ENCODE measurements at places on chromosomes 3 and 15.

- DNase-seq, result no peak
Observed at GRCh38 chr3:2623436-2623835, 486.7 kb downstream of the IL5RA start.

DNA sequence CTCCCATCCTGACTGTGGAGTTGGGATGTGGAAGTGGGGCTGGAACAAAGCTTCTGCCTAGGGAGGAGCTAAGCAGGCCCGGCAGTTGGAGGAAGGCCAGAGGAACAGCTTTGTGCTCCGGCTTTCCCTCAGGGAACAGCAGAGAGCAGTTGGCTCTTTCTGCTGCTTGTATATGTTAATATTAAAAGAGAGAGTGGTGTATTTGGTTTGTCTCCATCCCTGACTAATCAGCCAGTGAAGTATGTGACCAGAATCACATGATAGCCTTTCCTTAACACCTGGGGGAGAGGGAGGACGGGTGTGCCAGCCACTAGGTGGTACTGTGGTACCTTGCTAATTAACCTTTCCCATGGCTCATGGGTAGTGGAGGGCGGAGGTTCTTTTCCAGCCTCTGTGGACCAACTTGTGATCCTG is 10.0 kb downstream of the EIF2B5 start:
- DNase-seq, result peak; percentile 35

GRCh38 chr3:32725721-32726120 is 40.7 kb downstream of the CNOT10 start:
- no peak for DNase-seq

DNA sequence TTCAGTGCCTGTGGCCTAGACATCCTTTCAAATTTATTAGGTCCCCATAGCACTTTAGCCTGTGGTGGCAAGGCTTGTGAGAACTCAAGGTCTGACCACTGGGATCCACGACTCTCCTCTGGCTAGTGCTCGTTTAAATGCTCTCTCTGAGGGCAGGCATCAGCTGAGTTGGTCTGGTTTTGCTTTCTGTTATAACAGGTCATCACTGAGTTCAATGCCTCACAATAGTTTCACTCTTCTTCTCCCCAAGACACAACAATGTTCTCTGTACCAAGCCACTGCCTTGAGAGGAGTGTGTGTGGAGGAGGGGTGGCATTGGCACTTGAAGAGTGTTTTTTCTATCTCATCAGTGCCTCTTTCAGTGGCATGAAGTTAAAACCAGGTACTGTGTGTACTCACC is 7.6 kb downstream of the OR5K4 start:
- DNase-seq, result no peak

DNA sequence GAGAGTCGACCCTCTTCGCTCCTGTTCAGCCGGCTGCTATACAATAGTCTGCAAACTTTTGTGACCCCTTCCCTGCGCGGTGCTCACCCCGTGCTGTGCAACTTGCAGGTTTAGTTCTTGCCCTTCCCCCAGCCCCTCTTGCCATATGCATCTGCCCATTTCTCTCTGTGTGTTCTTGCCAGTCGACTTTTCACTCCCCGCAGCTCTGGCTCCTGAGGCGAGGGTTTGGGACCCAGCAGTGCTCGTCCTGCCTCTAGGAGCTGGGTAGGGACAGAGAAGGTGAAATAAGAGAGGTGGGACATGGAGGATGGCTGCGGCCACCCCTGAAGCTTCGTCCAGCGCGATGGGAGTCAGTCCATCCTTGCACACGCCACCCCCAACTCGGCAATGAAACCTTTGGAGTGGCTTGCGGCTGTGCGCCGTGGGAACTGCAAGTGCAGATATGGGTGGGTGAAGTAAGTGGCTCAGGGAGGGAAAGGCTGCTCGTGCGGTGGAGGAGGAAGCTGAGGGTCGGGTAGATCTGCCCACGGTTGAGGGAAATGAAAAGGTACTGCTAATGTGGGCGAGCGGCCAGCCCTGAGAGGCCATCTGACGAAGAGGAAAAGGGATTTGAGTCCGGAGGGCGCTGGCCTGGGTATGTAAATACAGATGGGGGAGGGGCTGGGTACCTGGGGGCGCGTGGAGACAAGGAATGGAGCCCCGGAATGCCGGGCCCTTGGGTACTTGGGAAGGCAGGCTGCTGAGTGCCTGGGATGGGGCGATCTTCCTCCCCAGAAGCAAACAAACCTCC is 1.0 kb downstream of the LRRC3B start:
- DNase-seq, result no peak

DNA sequence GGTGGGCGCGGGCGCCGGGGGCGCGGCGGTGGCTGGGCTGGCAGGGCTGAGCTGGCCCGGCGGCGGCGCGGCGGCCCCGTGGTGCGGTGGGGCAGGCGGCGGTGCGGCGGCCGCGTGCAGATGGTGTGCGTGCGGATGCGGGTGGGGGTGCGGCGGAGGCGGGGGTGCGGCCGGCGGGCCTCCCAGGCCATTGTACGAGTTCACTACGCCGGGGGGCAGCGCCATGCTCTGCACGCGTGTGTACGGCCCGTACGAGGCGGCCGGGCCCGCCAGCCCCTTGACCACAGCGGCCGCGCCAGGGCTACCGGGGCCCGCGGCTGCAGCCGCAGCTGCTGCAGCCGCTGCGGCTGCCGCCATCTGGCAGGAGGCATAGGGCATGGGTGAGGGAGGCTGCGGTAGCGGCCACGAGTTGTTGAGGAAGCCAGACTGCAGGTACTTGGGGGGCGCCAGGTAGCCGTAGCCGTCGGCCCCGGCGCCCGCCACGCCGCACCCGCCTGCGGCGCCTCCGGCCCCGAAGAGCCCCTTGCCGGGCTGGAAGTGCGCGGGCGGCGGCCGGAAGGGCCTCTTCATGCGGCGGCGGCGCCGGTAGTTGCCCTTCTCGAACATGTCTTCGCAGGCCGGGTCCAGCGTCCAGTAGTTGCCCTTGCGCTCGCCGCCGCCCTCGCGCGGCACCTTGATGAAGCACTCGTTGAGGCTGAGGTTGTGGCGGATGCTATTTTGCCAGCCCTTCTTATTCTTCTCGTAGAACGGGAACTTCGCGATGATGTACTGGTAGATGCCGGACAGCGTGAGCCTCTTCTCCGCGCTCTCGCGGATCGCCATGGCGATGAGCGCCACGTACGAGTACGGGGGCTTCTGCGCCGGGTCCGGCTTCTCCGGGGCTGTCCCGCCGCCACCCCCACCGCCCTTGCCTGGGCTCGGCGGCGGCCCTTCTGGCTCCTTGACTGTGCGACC is 951 bp downstream of the FOXL2 start:
- DNase-seq, result peak; percentile 48

- no peak for DNase-seq
Observed at GRCh38 chr15:90674476-90674875, 42.7 kb upstream of the BLM start.

DNA sequence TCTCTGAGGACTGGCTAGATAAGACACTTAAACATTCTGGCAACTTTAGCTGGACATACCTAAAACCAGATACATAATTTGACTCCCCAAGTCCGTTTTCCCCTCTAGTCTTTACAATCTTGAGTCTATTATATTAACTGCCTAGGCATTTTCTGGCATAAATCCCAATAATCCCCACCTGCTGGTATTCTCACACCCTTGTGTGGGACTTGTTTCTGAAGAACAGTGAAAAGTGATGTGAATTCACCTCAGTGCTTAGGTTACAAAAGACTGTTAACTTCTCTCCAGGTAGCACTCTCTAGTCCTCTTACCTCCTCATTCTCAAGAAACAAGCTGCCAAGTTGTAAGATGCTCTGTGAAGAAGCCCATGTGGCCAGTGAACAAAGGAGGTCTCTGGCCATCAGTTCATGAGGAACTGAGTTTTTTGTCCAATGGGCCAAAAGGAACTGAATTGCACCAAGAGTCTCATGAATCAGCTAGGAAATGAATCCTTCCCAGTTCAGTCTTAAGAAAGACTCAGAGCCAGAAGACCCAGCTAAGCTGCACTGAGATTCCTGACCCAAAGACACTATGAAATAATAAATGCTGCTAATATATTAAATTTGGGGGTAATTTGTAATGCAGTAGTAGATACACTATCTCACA is 4.1 kb downstream of the OSBPL11 start:
- DNase-seq, result peak; percentile 79

GRCh38 chr3:171558188-171558696 is 98.0 kb upstream of the TNIK start:
- DNase-seq, result no peak

- DNase-seq, result no peak
Observed at GRCh38 chr15:49410641-49411040, 12.4 kb upstream of the FGF7 start.

GRCh38 chr3:59318881-59319280 is 269.1 kb upstream of the CFAP20DC start:
- DNase-seq, result no peak

DNA sequence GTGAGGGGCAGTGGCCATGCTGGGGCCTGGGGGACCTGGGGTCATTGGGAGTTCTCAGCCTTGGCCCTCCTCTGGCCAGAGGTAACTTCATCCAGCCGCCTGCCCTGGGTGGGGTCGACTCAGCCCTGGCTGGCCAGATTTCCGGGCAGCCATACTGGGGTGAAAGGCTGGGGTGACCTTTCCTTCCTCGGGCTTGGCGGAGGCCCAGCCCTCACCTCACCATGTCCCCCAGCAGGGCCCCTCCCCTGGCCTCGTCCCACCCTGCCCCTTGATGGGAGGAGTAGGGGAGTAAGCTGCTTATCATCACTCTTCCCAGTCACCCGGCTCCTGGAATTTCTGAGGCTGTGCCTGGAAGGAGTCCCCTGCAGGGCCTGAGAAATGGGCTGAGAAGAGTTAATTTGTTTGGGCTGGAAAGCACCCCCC is 5.4 kb downstream of the SEMA3F start:
- no peak for DNase-seq

- no peak for DNase-seq
Observed at GRCh38 chr15:25844981-25845680, 18.0 kb downstream of the ATP10A start.

DNA sequence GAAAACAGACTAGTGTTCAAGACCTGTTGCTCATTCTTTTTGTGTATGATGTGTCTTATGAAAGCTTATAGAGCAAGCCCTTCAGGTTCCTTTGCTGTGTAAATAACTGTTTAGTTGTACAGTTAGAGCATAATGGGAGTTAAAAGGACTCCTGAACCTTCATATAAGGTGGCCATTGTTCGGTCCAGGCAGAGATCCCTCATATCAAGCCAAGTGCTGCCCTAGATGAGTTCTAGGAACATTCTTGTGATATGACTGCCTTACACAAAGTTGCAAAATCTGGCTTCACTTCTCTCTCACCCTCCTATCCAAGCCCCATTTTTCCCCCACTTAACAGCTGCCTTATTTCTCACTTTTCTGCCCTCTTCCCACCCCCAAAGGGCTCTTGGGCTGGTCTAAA is 26.9 kb downstream of the GYG1 start:
- no peak for DNase-seq

GRCh38 chr3:11002371-11002807 is 9.8 kb downstream of the SLC6A1 start:
- no peak for DNase-seq

- peak; percentile 32 for DNase-seq
Observed at GRCh38 chr3:131847966-131848510, 186.8 kb downstream of the CPNE4 start.

- DNase-seq, result peak; percentile 76
Observed at GRCh38 chr15:52078876-52079700, 33.5 kb downstream of the BCL2L10 start.

DNA sequence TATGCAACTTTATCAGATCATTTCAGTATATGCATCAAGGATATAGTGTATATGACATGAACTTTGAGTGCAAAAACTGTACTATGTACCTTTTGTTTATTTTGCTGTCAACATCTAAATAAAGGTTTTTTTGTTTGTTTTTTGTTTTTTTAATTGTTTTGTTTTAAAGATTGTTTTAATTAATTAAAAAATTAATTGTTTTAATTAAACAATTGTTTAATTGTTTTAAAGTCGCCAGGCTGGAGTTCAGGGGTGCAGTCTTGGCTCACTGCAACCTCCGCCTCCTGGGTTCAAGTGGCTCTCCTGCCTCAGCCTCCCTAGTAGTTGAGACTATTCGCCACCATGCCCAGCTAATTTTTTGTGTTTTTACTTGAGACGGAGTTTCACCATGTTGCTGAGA is 79.9 kb upstream of the LRRFIP2 start:
- no peak for DNase-seq

DNA sequence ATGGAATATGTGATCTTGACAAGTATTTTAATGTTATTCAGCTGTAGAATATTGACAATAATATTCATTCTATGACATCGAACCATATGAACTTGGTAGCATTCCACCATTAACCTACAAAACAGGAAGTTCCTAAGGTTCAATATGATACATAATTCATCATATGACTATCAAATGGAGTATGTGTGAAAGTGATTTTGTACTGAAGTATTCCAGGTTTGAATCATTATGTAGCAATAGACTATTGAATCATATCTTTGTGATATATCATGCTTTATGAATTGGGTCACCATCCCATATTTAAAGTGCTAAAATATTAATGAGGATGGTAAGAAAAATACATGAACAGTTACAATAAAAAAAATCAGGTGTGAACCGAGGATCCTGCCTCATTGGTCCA is 95.1 kb downstream of the TP63 start:
- DNase-seq, result no peak

GRCh38 chr3:158668506-158668905 is 3.9 kb downstream of the LXN start:
- no peak for DNase-seq

DNA sequence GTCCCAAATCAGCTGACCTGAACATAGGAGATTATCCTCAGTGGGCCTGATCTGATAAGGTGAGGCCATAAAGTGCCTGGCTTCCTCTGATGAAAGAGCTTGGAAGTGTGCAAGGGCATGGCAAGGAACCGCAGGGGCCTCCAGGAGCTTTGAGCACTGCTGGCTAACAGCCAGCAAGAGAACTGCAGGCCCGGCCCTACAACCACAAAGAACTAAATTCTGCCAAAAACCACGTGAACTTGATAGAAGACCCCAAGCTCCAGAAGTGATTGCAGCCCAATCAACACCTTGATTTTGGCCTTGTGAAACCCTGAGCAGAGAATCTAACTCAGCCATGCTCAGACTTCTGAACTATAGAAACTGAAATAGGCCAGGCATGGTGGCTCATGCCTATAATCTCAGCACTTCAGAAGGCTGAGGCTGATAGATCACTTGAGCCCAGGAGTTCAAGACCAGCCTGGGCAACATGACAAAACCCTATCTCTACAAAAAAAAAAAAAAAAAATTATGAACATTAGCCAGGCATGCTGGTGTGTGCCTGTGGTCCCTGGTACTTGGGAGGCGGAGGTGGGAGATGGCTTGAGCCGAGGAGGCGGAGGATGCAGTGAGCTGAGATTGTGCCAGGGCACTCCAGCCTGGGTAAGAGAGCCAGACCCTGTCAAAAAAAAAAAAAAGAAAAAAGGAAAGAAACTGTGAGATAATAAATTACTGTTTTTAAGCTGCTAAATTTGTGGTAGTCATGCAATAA is 7.7 kb upstream of the DIS3L start:
- no peak for DNase-seq

GRCh38 chr15:66706225-66706732 is 4.2 kb downstream of the SMAD6 start:
- no peak for DNase-seq
